ENCODE measurements at places on chromosomes 16 and 17.
A peak's percentile ranks its signal among the peaks of the same experiment; 100 is the strongest.

- DNase-seq: no peak
These were observed 1.1 kb downstream of the PHF12 start for GRCh38 chr17:28950017-28950751.

DNA sequence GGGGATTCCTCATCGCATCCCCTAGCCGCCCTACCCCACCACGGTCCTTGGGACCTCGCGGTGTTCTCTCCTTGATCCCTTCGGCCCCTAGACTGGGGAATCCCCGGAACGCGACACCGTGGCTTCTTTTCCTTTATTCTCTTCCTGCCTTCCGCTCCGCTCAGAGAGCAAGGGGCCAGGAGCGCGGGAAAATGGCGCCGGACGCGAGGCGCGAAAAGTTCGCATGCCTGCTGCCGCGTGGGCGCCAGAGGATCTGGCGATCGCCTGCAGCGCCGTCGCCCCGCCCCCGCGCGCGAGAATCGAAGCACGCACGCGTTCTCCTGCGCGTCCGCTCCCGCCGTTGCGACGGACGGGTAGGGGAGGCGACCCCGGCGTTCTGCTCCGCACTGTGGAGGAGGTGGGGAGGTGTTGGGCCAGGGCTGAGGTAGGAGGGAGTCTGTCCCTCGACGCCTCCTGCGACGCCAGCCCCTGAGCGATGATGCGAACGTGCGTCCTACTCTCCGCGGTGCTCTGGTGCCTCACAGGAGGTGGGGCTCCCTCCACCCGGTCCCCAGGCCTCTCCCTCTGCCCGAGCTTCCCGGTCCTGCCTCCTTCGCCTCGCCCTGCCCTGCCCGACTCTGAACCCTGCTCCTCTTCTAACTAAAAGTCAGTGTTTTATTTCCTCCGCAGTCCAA, at the start of gene ZPBP2:
Gene ZPBP2, plus strand, starts transcription at position 323 of the 674 bp plus-strand sequence. Its CDS starts 153 bp downstream, at position 476.
- no peak for DNase-seq

DNA sequence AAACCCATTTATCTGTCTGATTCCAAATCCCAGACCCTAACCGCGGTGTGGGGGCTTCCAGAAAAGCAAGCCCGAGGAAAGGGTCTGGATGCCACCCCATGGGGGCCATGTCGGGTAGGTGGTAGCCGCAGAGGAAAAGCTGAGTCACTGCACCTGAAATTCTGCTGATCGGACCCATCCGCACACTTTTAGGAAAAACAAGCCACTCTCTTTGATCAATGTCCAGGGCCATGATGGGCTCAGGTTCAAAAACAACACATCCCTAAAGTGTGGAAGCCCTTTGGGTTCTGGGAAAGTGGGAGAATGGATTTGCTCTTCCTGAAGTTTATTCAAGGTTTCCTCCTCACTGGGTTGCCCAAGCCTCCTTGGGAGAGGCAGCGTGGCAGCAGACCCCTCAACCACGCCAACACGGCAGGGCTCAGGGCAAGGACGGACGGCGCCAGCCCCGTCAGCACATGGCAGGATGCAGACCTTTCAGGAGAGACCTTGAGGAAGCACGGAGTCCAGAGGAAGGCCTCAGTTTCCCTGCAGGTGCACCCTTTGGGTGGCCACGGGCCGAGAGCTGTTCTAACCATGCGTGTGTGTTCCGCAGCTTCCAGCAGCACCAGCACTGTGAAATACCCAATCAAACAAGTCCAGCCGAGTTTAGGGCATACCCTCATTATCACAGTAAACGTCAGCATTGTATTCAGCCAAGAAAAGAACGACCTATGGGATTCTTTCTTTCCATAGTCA, 367.0 kb downstream of the FOXL1 start:
- DNase-seq: no peak

DNA sequence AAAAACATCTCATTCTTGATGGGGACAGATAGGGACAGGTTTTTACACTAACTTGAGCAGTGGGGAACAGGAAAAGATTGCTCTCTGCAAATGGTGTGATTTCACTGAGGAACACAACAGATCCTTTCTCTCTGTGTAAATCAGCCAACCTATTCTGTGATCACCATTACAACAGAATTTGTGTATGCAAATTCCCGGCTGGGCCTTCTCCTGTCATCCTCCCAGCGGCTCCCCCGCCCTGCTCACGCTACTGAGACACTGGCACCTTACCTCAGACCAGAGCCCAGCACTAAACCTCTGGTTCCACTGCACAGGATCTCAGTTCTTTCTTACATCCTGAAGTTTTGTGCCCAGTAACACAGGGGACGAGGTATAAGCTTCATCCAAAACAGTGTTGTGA, 97.0 kb upstream of the FA2H start:
- DNase-seq: no peak

DNA sequence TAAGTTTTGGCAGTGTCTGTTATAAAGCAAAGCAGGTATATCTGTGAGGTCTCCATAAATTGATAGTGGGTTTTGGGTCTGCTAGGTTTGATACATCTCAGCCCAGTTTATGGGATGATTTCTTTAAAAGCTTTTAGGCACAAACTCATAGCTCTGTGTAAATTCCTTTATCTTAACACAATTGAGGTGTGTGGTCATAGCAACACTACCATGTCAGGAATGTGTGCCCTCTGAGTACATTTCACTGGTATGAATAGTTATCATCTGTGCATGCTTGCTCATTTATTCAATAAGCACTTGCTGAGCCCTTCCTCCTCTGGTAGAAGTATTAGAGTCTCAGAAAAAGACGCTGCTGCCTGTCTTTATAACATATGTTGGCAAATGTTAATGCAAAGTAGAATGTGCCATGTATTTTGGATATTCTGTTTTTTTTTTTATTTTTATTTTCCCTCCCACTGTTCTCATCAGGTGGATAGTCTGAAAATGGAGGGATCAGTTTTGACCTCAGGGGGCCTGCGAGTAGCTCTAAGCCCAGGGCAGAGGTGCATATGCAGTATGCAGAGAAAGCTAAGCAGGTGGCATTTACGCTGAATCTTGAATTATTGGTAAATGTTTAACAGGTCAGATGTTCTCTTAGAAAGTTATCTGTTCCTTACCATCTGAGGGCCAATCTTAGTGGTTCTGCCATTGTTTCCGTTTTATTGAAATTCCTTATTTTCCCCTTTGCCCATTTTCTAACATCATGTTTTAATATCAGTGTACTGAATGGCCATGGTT, 90.7 kb downstream of the WNT3 start:
- DNase-seq: peak; percentile 26

GRCh38 chr17:76683011-76683755, 27.6 kb downstream of the MXRA7 start:
- DNase-seq: no peak

GRCh38 chr17:75553295-75554110, 28.0 kb downstream of the LLGL2 start:
- no peak for DNase-seq

- DNase-seq: no peak
These were observed 3.3 kb downstream of the TMEM94 start for GRCh38 chr17:75459590-75460267.

GRCh38 chr16:50313596-50314478, 47.5 kb downstream of the ADCY7 start:
- DNase-seq: peak; percentile 19

GRCh38 chr17:76736349-76737081, 616 bp downstream of the SRSF2 start:
- DNase-seq: peak; percentile 66

DNA sequence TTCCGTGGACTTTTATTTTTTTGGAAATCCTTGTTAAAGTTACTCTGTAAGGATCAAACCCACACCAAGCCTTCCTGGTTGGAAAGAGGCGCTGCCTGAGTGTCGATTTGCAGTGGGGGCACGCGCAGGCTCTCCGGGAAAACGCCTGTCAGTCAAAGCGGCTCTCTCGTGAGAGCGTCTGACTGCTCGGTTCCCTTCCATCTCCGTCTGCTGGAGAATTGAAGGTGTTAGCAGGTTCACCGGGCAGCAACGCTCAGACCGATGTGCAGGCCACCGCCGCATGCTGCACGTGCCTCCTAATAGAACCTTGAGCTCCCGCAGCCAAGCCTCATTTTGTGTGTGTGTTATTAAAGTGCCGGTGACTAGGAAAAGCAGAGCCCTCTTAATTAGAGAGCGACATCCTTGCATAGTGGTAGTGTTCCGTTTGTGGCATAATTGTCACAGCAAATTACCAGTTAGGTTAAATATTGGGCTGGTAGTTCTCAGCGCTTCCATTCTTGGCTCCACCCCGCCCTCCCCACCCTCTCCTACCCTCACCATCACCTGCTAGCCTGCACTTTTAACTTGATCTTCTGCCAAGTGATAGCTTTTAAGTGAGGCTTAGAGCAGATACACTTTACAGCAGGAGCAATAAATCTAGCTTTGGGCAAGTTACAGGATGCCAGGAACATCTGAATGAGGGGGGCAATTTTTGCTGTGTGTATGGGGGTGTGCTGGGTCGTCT, 75.5 kb downstream of the RPA1 start:
- DNase-seq: no peak

DNA sequence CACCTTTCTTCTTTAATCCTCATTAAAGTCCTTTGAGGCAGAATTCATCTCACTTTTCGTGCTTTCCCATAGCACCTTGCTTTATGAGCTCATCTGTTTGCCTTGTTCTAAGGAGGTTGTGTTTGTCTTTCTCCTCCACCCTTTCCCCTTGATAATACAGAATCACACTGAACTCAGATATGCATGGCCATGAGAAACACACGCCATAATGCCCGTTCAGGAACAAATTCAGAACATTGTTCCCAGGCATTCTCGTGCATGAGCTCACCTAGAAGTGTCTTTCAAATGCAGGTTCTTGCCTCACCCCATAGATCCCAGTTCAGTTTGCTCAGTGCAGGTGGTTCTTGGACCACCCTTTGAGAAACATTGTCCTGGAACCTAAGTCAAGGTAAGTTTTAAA, 71.1 kb downstream of the TMEM114 start:
- DNase-seq: no peak

DNA sequence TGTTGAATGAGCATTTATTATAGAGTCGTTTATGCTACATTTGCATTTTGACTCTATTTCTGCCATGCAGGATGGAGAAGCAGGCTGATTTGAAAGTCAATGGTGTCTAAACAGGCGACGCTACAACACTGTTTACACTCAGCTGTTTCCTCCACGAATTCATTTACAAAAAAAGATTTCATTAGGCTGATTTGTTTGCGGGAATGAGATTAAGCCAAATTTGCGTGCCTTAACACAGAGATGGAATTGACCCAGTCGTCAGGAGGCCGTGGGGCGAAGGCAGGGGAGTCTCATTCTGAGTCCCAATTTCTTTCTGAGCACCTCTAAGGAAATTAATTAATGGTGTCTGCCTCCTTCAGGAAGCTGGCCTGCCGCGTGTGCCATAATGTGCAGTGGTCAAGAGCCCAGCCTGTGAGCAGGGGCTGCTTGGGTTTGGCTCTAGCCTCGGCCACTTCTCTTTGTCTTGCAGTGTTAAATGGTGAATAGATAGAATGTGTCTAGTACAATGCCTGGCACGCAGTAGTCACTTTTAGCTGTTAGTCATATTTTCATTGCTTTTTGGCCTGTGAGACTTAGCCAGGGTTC, 88.6 kb upstream of the NKD1 start:
- DNase-seq: no peak

DNA sequence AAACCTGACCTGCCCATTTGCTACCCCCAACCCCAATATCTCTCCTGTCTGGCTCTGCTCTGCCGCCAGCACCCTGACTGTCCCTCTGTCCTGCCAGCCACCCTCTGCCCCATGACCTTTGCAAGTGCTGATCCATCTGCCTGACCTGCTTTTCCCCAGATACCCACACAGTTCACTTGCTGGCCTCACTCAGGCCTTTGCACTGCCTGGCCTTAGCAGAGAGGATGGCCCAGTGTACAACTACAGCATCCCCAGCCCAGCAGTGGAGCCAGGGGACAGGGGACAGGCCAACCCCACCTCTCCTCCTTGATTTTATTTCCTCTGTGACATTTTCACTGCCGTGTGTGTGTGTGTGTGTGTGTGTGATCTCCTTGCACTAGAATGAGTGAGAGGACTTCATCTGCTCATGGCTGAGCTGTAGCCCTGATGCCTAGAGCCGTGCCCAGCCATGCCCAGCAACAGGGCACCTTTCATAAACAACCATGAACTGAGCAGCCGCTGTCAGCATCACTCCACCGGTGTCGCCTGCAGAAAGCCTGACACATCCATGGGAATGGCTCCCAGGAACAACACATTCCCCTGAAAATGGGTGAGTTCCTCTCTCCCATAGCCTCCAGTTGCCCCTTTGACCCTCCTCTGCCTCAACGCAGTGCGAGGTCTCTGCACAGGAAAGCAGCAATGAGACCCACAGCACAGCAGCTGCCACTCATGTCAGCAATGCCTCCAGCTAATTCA, 36.0 kb upstream of the RBFOX3 start:
- DNase-seq: no peak

DNA sequence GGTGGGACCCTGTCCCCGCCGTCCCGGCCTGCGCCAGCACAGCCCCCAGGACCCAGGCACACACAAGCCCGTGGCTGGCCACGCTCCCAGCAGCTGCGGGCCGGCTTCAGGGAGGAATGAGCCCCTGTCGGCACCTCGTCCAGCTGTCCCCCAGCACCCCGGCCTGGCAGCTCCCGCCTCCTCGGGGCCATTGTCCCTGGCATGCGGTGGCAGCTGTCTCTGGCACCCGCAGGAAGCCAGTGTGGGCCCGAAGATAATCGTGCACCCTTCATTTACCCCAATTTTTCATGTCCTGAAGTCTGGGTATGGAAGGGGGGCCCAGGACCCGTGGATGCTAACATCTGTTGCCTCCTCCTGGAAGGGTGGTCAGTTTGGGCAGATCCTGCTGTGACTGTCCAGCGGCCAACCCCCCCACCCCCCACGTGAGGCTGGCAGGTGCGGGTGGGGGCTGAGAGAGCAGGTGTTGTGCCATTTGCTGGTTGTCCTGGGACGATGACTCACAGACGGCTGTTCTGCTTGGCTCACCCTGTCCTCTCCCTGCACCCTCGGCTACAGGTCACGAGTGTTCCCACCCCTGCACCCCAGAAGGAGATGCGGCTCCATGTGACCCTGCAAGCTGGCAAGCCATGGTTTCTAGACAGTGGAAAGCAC, 4.0 kb upstream of the LMF1 start:
- DNase-seq: no peak

GRCh38 chr16:65392806-65393565, 271.1 kb upstream of the CDH11 start:
- DNase-seq: no peak

DNA sequence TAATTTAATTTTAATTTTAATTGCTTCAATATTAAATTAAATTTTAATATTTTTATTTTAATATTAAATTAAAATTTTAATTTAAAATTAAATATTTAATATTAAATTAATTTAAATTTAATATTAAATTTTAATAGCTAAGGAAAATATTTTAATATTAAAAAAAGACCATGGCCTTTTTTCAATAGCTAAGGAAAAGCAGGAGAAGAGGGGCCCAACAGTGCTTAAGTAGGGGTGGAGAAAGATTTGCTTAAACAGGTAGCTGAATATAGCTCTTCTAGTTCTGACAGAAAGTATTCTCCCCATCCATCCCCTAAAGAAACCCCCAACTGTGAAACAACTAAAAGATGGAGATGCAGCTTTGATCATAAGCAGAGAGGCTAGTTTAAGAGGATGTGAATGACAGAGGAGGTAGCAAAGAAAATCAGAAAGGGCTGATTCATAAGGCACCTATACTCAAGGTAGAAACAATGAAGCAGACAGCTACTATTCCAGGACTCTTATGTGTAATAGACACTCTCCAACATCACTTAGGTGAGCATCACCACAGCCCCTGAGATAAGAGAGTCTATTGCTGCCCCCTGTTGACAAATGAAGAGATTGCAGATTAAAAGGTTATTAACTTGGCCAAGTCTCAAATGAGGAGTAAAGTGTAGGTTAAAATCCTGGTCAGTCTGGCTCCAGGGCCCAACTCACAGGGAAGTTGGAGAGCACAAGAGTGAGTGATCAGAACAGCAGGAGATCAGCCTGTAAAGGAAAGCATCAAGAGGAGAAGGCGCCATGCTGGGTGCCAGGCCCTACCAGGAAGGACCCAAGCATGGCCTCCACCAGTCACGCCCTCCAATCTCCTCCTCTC, 7.8 kb upstream of the RNASEK start:
- no peak for DNase-seq

GRCh38 chr17:48483004-48483403, 47.8 kb downstream of the HOXB1 start:
- peak; percentile 51 for DNase-seq
